Eye (tissue), 1 donor: ENCODE measurements at places on chromosomes 12 and 14.
A peak's percentile ranks its signal among the peaks of the same experiment; 100 is the strongest.

- DNase-seq, result no peak
Observed at GRCh38 chr12:91868054-91868453, 277.6 kb downstream of the BTG1 start.

- peak; percentile 62 for DNase-seq
Observed at GRCh38 chr14:104864267-104865080, 594 bp upstream of the CEP170B start.

DNA sequence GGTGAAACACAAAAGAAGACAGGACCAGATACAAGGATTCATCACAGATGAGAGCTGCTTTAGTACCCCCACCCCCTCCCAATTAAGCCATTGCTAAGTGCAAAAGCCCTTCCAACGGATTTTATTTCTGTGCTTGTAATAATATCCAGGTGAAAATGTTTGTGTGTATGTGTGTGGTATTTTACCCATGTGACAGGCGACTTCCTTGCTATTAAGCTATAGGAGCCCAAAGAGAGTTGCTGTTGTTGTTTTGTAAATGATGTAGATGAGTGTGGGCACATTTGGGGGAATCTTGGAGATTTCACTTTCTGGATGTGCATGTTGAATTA is 3.2 kb upstream of the HOXC4 start:
- DNase-seq, result no peak

DNA sequence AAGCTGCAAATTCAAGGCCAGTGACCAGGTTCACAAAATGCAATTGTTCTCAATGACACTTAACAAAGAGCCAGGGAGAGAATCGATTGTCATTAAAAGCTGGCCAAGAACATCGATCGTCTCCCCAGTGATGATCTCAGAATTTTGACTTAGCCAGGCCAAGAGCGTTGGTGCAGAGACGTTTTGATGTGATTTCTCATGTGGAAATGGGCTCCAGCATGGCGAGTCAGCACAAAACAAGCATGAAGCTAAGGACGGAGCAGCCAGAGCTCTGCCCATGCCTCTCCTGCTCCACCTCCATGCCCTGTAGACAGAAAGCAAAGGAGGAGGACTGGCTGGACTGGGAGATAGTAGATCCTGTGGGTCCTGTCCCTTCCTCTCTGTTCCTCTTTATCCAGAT is 270.8 kb downstream of the FOXN3 start:
- DNase-seq, result peak; percentile 48

- DNase-seq, result no peak
Observed at GRCh38 chr14:105447651-105448640, 26.7 kb upstream of the CRIP2 start.

DNA sequence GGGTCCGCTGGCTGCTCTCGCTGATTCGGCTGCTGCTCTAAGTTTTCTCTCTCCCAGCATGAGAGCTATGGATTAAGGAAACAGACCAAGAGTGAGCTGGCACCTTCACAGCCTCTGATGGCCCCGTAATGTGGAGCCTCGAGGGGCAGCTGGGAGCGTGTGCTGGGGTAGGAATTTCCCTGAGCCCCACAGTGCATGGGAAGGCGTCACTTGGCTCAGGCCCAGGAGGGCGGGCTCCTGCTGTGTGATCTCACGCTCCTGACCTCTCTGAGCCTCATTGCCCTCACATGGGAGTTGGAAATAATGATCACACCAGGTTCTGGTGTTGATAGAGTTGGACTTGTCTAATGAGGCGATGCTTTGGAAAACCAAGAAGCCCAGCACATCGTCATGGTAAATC is 238.6 kb upstream of the CRY1 start:
- DNase-seq, result no peak

- no peak for DNase-seq
Observed at GRCh38 chr12:131134523-131135310, 181.0 kb downstream of the ADGRD1 start.

DNA sequence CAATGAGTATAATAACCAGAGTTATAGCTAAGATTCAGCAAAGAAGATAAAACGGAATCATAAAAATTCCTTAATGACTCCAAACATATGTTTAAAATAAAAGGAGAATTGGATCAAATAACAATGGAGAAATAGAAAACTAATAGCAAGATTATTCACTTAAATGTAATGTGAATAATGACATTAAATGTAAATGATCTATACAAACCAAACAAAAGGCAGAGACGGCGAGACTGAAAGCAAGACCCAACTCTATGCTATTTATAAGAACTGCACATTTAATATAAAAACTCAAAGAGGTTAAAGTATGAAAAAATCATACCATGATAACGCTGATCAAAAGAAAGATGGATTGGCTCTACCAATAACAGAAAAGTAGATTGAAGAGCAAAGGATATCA is 3.9 kb upstream of the TSHR start:
- no peak for DNase-seq

DNA sequence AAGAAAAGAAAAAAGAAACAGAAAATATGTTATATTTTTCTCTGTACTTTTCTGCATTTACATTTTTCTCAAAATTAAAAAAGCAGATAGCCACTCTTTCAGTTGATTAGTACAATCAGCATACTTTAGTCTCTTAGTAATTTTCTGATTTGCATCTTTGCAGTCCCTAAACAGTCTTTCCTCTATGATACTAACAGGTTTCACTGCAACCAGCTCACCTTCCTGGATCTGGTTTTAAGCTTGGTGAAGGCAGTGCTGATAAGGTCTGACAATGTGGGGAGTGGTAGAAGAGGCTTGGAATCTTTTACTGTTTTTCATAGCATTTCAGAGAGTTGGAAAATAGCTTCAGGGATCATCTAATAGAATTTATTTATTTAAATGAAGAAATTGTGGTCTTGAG is 457.6 kb downstream of the ZFP36L1 start:
- no peak for DNase-seq

DNA sequence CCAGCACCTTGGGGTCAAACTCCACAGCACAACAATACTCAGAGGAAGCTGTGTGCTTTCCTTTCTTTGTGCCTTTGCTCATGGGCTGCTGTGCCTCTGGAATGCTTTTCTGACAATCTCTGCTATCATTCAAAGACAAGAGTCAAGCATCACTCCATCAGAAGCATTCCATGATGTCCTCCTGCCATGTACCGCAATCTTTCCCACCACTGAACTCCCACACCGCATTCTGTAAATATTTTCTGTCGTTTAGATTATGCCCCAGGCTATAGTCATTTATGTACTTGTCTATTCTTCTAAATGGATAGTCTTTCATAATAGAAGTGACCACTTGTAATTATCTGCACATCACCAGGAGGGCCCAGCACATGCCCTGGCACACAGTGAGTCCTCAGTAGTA is 327.8 kb downstream of the PDZRN4 start:
- DNase-seq, result no peak

DNA sequence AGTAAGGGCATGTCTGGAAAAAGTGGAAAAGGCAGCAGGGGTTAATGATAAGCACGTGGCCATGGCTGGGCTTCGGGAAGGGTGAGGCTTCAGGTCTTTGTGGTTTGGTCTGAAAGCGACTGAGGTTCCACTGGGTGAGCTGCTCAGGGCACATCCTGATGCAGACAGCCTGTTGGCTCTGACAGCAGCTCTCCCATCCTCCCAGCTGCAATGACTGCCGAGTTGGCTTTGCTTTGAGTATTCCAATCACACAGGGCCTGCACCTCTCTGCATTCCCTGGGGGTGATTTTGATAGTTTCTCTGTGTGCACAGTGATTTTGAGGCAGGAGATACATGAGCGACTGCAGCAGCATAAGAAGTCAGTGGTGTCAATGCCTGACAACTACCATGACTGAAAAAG is 390.7 kb downstream of the APAF1 start:
- DNase-seq, result no peak

DNA sequence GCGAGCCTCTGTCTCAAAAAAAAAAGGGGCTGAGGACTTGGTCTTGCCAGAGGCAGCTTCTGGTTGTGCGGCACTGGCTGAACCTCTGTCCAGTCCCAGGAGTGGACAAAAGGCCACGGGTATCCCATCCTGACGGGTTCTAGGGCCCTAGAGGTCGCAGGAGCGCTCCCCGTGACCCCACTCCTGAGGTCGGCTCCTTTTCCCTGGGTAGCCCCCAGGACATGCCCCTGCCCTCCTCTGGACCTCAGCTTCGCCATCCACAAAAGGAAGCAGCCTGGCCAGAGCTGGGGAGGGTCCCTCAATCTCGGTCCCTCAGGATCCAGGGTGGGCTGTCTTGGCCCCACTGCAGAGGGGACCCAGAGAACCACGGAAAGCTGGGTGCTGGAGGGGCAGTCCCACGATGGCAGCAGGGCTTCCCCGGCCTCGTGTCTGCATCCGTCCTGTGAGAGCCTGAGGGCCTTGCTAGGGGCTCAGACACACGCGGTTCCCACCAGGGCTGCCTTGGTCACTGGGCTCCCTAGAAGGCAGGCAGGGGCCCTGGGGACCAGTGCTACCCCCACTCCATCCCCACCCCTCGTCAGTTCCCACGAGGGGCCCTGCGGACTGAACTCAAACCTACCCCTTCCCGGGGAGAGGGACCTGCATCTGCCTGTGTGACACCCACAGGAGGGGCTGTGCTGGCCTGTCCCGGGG is 31.1 kb downstream of the ASCL4 start:
- no peak for DNase-seq

DNA sequence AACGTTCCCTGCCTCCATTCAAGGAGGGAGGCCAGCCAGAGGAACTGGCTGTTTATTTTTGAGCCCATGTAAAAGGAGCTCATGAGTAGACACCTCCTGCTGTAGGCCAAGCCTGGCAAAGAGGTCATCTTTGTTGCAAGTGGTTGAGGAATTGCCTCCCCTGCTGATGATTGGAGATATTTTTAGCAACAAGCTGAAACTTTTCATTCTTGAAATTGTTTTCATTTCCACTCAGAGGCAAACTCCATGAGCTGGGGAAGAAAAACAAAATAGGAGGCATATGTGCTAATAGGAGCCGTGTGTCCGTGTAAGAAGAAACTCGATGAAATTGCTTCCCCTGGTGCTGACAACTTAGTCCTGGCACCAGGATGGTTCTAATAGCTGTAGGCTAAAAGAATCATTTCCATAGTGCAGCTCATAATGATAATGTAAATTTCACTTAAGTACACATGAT is 440.1 kb upstream of the FAR2 start:
- peak; percentile 7 for DNase-seq

DNA sequence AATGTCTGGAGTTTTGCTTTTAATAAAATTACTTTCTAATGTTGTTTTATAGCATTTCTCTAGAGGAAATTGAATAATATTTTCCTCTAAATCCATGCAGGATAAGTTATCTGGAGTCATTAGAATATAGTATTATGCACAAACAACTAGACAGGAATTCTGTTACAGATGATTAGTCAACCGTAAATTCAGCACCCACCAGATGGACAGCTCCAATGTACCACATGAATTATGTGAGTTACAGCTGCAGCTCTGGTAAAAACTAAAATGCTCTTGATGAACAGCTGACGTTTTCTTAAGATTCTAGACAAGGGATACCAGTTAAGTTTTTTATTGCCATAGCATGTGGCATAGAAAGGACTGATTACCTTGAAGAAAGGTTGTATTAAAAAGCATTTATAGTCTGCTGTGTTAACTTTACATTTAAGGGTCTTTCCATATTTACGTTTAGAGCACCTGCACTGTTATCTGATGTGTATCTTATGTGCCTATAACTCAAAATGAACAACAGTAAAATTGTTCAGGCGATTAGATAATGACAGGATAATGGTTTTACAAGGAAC is 321.4 kb upstream of the LRFN5 start:
- peak; percentile 92 for DNase-seq

GRCh38 chr12:69329669-69330428 is 18.3 kb upstream of the LYZ start:
- no peak for DNase-seq

DNA sequence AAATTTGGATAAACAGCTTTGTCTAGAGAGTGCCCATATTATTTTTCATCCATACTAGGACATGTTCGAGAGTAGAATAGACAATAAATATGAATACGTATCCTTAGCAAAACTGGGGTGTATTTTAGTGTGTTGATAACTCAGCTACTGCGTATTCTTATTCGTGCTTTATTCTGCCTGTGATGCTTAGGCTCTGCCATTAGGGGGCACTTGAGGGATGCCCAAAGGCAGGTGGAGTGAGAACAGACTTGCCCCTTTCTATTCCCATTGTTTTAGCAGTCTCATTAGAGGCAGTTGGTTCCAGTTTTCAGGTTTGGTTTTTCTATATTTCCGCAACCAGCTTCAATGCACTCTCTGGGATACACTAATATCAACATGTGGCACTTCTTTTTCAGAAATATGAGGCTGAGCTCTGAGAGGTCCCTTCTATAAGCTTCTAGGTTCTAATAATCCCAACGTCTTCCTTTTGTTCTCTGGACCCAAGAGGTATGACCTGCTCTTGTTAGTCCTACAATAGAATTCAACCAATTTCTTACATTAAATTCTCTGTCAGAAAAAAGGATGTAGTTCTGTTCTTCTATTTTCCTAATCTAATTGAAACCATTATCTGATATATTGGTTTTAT is 985.7 kb upstream of the FBXO33 start:
- peak; percentile 46 for DNase-seq

DNA sequence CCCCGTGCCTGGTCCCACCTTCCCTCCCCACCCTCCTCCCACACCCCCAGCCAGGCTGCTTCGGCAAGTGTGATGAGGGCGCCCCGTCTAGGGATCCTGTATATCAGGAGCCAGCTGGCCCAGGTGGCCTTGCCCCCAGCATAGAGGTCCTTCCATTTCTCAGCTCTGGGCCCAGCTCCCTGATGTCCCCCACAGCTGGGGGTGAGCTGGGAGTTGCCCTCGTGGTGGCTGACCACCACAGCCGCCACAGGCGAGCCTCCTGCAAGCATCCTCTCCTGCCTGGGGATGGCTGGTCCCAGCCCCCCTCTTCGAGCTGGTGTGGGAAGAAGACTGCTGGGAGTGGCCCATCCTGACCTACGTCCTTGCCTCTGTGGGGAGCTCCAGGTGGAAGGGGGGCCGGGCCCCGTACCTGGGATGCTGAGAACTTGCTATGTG is 7.4 kb downstream of the ASPG start:
- no peak for DNase-seq

DNA sequence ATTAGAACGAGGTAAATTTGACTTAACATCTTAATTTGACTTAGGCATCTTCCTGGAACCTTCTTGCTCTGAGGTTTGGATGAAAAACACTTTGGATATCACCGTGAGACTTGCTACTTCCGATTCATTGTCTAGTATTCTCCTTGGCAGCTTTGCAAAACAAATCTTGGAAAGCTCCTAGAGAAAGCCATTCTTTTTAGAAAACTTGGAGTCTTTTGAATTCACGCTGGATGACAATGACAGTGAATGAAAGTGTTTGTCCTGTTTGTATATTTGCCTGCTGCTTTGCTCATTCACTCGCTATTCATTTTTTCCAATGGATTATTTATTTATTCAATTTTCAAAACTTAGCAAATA is 222.1 kb upstream of the HMGA2 start:
- no peak for DNase-seq

- no peak for DNase-seq
Observed at GRCh38 chr12:51349026-51349425, 2.5 kb upstream of the CELA1 start.

GRCh38 chr12:32454075-32454474 is 54.7 kb downstream of the FGD4 start:
- DNase-seq, result peak; percentile 30
